ENCODE measurements at places on chromosomes 3 and 15.

GRCh38 chr15:33636958-33637357 is 326.2 kb downstream of the RYR3 start:
- DNase-seq: no peak

- no peak for DNase-seq
Measured at GRCh38 chr3:127858521-127858920, 36.2 kb upstream of the MGLL start.

DNA sequence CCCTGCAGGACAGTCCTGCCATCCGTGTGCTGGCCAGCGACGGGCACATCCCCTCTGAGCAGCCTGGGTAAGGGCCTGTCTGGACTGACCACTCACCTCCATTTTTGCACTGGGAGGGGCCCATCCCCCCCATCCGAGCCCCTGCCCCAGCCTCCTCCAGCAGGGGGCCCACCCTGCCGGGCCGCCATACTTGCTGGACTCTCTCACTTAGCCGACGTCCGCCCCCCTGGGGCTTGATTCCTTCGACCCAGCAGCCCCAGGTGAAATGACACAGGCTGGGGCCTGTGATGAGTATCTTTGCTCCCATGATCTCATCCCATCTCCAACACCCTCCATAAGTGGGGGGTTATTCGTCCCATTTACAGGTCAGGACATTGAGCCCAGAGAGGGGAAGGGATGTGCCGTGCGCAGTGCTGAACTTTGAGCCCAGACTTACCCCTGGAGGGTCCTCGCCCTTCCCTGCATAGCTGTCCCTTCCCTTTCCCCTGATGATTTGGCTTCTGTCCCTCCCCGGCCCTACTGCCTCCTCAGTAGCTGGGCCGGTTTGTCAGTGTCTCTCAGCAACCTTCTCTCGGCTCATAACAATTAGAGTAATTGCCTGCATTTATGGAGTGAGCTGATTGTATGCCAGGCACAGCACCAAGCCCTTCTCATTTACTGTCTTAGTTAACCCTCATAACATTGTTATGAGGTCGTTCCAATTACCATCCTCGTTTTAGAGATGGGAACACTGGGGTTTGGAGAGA is 4.2 kb downstream of the LMAN1L start:
- no peak for DNase-seq

DNA sequence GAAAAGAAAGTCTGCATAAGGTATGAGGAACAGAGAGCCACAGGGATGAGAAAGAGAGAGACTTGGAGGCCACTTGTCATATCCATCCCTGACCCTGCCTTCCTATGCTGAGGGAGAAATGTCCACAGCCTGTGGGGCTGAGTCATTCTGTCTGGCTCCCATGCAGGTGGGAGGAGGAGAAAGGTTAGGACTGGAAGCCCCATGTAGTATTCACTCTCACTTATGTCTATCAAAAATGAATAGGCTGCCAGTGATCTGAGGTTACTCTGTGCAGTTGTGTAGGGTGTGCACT is 71.3 kb downstream of the RAB11A start:
- no peak for DNase-seq

GRCh38 chr3:172145031-172145686 is 105.8 kb downstream of the FNDC3B start:
- no peak for DNase-seq

DNA sequence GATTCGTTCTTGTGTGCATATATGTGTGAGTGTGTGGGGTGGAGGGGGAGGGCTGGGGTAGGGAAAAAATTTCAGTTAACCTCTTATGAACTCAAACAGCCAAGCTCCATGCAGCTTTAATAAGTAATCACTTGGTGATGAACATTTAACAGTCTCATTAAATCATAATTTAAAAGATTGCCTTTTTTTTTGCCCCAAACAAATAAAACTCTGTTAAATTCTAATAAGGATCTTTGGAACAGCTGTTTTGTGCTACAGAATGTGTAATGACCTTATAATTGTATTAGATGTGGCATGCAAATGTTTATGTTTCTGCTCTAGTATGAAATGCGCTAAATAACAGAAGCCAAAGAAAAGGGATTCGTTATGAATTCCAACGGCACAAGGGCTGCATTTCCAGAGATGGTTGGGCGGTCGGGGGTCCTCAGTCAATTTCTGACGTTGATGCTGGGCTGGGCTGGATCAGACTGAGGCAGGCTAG is 80.0 kb upstream of the RORA start:
- DNase-seq: no peak

GRCh38 chr3:145266368-145266767 is 894.6 kb downstream of the PLOD2 start:
- no peak for DNase-seq

DNA sequence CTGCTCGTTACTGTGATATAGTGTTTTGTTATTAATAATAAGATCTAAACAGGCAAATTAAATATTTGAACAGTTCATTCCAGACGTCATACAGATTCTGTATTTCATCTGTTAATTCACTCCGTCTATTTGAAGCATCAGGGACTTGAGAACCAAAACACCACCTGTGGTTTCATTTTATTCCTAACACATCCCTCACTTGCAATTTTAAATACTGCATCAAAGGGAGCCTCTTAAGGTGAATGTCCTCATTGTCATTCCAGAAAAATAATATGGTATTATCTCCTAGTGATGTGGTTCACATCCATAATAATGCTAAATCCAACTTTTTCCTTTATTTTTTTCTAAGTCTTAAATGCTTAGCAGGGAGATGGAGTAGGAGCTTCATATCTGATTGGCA is 1390.9 kb upstream of the CADM2 start:
- DNase-seq: no peak

GRCh38 chr3:143142354-143142753 is 22.8 kb downstream of the CHST2 start:
- DNase-seq: no peak

DNA sequence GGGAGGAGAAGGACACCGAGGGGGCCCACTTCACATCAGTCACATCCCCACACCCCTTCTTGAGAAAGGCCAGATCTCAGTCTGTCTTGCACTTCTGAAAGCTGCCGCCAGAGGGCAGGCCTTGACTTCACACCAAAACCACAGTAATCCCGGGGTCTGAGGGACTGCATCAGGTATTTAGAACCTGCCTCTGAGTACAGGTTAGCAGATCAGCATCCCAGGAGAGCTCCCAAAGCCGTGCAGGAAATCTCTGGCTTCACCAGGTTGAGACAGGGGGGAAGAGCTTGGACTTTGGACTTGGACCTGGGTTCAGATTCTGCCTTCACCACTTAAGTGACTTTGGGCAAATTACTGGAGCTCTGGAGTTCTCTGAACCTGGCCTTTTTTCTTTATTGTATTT is 50.3 kb downstream of the LHFPL4 start:
- peak; percentile 32 for DNase-seq

DNA sequence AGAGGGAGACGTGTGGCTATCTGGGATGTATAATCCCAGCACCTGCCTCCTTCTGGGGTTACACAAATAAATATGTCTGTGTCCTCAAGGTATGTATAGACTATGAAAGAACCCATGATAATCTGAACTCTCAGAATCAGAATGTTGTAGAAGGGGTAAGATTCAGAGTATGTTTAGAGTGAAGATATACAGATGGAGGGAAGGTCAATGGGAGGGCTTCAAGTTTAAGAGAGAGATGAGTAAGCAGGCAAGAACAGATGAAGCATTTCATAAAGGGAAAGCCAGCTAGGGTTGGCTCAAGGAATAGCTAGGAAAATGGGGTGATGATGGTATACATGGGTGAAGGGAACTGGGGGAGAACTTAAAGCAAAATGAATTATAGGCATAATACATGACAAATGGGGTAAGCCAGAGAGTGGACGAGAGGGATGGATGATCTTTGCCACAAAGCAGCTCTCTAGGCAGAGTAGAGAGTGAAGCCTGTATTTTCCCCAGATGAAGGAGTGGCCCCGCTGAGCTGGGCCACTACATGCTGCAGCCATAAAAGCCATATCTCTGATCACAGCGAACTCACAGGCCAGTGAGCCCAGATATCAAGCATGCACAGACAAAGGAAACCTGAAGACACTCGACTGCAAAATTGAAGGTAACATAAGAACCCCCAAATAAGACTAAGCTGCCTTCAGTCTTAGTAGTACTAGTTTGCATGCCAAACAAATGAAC is 15.9 kb upstream of the ZBTB38 start:
- no peak for DNase-seq

- no peak for DNase-seq
Measured at GRCh38 chr15:61943992-61944391, 116.3 kb downstream of the VPS13C start.

DNA sequence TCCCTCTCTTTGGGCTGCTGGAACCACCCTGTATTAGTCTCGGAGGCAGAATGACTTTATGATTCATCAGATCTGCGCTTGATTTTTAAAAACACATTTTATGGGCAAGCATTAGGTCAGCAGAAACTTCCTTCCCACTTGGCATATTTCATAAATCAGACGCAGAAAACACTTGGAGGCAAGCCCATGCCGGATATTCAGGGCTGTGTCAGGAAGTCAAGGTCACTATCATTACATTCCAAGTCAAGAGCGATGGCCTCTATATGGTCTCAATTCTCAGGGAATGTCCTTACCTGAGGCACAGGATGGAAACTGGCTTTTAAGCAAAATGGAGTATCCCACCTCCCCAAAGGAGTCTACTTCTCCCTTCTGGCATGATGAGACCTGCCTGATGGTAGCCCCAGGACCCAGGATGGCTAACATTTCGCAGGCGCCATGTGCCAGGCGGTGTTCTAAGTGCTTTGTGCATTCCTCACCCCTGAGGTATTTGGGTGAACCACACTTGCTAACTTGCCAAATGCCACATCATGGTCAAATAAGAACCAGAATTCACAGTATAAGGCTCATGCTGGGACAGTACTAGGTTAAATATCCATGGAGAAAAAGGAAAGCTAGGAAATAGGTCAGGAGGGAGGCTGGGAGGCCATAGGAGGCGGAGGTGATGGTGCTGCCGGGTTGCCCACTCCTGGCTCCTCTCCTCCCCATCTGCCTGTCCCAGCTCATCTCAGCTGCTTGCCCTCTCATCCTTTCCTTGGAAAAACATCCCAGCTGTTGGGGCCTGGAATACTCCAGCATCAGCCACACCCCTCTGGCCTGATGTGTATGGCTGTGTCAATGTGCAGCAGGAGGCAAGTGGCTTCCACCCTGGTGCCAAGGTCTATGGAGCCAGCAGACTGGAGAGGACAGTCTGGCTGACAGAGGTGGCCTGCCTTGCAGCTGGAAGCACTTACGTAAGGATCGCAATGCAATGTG is 18.8 kb downstream of the BCL2L10 start:
- no peak for DNase-seq

DNA sequence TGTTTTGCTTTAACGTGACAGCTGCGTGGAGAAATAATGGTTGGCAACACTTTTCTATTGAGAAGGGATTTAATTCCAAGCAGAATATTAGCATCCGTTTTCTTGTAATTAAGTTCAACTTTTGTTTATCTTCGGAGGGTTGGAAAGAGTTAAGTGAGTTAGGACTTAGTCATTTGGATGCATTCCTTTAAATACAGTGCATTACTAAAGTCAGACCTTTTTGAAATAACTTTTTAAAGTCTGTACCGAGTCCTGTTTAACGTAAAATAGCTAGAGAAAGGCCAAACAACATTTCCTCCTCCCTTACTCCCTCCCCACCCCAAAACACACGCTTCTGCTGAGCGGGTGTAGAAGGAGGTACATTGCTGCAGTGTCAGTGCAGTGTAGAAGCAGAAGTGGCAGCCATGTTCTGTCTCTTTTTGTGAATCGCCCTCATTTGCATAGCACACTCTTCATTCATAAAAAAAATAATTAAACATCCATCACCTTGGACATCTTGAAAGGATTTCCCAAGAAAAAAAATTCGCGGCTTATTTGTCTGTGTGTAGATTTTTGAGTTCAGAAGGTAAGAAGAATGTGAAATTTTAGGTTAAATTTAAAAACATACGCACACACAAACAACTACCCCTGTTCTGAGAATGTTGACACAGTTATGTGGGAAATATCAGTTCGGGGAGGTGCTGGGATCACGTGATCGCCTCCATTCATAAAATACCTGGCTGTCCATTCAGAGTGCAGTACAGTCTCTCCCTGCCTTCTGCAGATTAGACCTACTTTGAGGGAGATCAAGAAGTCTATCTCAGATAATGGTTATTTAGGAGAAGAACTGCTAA is 1.6 kb downstream of the SPRED1 start:
- DNase-seq: no peak

GRCh38 chr3:53650424-53650823 is 156.0 kb downstream of the CACNA1D start:
- no peak for DNase-seq

- no peak for DNase-seq
Measured at GRCh38 chr15:62782071-62782841, 260.3 kb upstream of the TPM1 start.

DNA sequence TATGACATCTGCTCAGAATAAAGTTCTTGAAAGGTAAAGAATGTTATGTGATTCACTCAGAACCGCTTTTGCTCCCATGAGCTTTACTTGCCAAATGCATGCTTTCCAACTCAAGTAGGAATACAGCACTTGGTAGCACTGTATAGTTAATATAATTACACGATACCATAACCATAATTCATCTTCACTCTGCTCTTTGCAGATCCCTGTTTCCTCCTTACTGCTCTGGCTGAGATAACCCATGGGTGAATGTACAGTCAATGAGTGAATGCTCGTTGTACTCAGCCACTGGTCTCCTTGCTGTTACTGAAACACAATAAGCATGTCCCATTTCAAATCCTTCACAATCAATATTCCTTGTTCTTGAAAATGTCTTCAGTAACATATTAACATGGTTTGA is 550.0 kb downstream of the FGF12 start:
- DNase-seq: no peak

- no peak for DNase-seq
Measured at GRCh38 chr3:49132437-49133225, at the start of gene LAMB2. TSS of gene LAMB2 (minus strand) at chr3:49133050. CDS start at chr3:49132867, 183 bp downstream.

- DNase-seq: no peak
Measured at GRCh38 chr15:74168711-74169126, 4.8 kb upstream of the ISLR start.

DNA sequence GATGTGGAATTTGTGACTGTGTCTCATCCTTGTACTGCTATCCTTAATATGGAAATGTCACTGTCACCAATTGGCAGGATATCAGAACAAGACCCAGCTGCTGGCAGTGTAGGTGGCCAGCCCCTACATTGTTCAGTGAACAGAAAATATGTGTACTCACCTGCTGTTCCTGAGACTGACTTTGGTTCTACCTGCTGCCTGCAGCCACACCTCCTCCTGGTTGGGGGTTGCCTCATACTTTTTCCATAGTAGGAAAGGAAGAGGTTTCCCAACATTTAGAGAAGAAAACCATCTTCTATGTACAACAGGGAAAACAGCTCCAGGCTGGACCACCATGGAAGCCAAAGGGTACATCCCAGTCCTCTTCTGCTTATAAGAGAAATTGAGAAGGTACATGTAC is 35.9 kb downstream of the SLC12A1 start:
- DNase-seq: no peak
